AG20443 (cell line): ENCODE measurements at places on chromosomes 1 and 21.

DNA sequence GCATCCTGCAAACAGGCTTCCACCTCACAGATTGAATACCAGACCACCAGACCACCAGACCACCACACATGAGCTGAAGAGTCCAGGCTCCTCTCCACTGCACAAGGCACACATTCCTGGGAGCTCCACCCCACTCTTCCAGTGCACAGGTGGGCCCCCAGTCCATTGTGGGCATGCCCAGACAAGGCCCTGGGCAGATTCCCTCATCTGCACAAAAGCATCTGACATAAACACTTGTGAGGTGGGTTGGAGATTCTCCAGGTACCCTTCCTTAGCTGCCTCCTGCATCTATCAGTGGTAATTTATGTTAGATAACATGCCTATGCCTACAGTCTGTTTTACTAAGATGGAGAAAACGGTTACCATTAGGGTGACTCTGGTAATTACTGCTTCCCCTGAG lies 11.6 kb upstream of the CTBS start:
- no peak for DNase-seq

DNA sequence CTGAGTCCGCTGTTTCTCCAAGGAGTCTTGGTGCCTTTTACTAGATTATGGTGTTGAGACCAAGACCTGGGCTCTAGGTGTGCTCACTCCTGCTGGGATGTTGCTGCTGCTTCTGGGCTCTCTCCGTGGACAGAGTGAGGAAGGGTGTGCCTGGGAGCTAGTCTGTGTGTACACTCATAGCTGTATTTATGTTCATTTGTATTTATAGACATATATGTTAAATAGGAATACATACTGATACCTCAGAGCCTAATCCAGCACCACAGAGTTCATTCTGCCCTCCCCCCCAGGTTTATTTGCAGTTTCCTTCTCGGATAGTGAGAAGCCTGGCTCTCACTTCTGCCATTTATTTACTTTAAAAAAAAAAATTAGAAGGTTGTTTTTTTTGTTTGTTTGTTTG lies 12.6 kb downstream of the PCNT start:
- no peak for DNase-seq

GRCh38 chr21:42164064-42164789 lies 54.7 kb upstream of the ABCG1 start:
- DNase-seq = no peak

DNA sequence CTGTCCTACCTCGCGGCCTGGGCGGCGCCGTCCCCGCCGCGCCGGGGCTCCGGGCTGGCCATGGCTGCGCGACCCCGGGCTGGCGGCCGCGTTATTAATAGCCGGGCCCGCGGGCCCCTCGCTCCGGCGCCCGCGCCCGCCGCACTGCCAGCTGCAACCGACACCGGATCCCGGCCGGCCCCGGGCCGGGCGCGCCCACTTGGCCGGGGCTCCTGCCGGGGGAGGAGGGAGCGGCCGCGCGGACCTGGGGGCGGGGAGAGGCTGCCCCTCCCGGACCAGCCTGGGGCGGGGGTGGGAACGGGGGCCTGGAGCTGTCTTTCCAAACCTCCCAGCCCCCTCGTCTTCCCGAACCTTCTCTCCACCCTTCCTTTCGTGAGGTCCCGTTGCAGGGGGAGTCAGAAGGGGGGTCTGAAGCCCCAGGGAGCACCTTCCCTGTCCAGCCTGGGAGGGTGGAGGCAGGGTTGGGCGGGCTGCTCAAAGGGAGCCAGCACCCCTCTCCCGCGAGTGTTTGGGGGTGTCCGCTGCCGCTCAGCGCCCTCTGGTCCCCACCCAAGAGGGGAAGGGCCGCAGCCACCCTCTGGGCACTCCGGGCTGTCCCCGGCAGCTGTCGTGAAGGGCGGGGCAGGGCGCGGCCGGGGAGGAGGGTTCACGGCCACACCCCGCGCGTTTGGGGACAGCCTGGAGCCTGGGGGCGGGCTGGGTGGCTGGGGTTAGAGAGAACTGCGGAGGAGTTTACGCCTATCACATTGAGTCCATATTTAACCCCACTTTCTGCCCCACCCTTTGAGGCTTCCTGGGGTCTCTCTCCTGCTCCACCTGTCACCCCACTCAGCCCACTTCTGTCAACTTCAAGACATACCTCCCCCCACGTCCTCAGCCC lies at the start of gene SYNC:
Gene SYNC, minus strand, starts transcription at position 172 of the 880 bp plus-strand sequence. Its CDS starts 110 bp downstream, at position 62.
- DNase-seq = peak; percentile 94

- no peak for DNase-seq
Observed at GRCh38 chr1:235227414-235227813, 66.4 kb upstream of the RBM34 start.

DNA sequence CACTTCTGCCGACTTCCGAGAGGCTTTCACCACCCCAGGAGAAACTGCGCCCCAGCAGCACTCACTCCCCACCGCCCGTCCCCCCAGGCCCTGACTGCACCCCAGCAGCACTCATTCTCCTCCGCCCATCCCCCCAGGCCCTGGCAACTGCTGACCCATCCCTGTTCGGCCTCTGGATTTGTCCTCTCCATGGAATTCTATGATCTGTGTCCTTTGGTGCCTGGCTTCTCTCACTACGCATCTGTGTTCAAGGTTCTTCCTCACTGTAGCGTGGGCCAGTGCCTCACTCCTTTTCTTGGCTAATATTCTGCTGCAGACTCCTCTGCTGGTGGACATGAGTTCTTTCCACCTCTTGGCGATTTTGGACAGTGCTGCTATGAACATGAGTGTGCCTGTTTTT lies 121.8 kb upstream of the ARHGEF16 start:
- DNase-seq = no peak

GRCh38 chr1:248596615-248597014 lies 885 bp downstream of the OR2T10 start:
- no peak for DNase-seq

- DNase-seq = no peak
Observed at GRCh38 chr1:208019257-208019656, 108.3 kb upstream of the CD34 start.
